ENCODE measurements at places on chromosomes 12 and 14. TPM values are rescaled to one million over a fixed set of nuclear protein-coding genes. Genes with fewer than 3 reads are reported as not detected.

- H3K4me3 ChIP-seq, result no peak overlapping the region
- H3K27me3 ChIP-seq, result no peaks in the 10 kb centered on the region
- DNase-seq, result no peak
These were observed 121.9 kb upstream of the ATF1 start for GRCh38 chr12:50642035-50642451.

GRCh38 chr12:45502481-45503128 lies 226.9 kb upstream of the ARID2 start:
- DNase-seq, result no peak
- no peak overlapping the region for H3K4me3 ChIP-seq
- no peaks in the 10 kb centered on the region for H3K36me3 ChIP-seq
- no peak overlapping the region for H3K27ac ChIP-seq

GRCh38 chr14:66085224-66085623 lies 400.9 kb upstream of the CCDC196 start:
- H3K36me3 ChIP-seq, result no peaks in the 10 kb centered on the region
- H3K4me3 ChIP-seq, result no peak overlapping the region
- DNase-seq, result no peak
- no peak overlapping the region for H3K27ac ChIP-seq

DNA sequence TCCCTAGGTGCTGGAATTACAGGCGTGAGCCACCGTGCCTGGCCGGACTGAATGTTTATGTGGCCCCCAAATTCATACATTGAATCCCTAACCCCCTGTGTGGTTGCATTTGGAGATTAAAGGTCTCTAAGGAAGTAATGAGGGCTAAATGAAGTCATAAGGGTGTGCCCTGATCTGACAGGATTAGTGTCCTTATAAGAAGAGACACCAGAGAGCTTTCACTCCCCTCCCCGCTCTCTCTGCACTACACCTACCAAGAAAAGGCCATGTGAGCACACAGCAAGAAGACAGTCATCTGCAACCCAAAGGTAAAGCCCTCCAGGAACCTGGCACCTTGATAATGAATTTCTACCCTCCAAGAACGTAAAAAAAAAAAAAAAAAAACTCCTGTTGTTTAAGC lies 212.1 kb upstream of the CAND1 start:
- H3K27me3 ChIP-seq, result no peaks in the 10 kb centered on the region
- no peak for DNase-seq

- no peak for DNase-seq
- no peaks in the 10 kb centered on the region for H3K4me1 ChIP-seq
These were observed 146.7 kb downstream of the TMEM117 start for GRCh38 chr12:43982544-43982943.

GRCh38 chr12:58487678-58488161 lies 432.6 kb downstream of the LRIG3 start:
- DNase-seq, result no peak
- H3K27me3 ChIP-seq, result no peaks in the 10 kb centered on the region
- no peaks in the 10 kb centered on the region for H3K4me1 ChIP-seq

DNA sequence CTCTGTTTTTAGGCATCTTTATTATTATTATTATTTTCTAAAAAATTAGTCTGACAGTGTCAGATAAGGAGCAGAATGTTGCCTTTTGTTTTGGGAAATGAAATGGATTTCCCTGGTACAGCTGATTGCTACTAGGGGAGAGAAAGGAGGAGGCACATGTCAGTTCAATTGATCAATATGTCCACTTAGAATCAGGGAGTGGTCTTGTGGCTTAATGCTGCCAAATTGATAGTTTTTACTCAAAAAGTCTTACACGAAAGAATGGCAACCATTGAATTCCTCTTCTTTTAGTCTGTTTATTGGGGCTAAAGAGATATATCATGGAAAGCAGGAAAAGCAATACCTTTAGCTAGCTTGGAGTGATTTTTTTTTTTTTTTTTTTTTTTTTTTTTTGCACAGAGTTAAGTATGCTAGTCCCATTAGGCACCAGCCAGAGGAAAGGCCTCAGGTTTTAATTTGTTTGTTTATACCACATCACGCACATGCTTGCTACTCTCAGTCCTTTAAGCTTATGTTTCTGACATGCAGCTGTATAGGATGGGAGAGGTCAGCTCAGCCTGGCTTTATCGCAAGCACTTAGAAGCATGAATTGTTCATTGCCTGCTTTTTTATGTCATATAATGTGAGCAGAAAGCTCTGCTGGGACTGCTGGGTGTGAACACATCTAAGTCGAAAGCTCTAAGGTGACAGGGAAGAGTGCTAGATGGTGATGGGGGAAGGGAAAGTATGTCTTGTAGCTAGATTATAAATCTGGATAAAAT lies 1.4 kb downstream of the AKAP6 start:
- H3K27ac ChIP-seq, result no peak overlapping the region
- H3K4me1 ChIP-seq, result peaks cover 4% of the 10 kb centered on the region
- no peak overlapping the region for H3K4me3 ChIP-seq
- no peaks in the 10 kb centered on the region for H3K36me3 ChIP-seq

DNA sequence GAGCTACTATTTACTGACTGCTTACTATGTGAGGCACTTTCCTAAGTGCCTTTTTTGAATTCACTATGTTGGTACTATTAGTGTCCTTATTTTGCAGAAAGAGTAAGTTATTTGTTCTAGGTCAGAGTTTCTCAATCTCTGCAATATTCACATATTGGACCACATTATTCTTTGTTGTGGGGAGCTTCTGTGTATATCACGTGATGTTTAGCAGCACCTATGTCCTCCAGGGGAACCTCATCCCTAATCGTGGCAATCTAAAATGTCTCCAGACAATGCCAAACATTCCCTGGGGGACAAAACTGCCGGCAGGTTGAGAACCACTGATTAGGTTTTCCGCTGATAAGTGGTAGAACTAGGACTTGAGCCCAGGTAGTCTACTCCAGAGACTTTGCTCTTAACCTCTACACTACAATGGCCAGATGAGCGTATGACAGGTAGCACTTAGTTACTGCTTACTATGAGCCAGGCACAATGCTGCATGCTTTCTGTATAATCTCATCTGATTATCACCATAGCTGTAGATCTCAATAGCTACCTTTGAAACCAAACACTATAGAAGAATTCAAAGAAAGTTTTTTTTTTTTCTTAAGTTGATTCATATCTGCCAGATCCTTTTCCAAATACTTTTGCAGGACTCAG lies 38.9 kb downstream of the NELL2 start:
- H3K36me3 ChIP-seq, result no peaks in the 10 kb centered on the region
- DNase-seq, result no peak
- H3K27ac ChIP-seq, result no peak overlapping the region
- no peak overlapping the region for H3K4me3 ChIP-seq
- no peaks in the 10 kb centered on the region for H3K4me1 ChIP-seq

DNA sequence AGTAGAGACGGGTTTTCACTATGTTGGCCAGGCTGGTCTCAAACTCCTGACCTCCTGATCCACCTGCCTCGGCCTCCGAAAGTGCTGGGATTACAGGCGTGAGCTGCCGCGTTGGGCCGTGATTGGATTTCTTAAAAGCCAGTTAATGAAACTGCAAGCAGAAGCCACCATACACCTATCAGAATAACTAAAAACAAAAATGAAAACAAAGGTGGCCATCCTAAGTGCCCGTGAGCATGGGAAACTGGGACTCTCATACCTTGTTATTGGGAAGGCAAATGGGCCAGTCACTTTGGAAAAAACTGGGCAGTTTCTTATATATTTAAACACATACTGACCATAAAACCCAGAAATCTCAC lies 7.7 kb upstream of the TCTN1 start:
- no peaks in the 10 kb centered on the region for H3K27me3 ChIP-seq
- no peak for DNase-seq
- no peak overlapping the region for H3K4me3 ChIP-seq
- H3K4me1 ChIP-seq, result no peaks in the 10 kb centered on the region
- peak overlapping the region; percentile 20 for H3K27ac ChIP-seq

DNA sequence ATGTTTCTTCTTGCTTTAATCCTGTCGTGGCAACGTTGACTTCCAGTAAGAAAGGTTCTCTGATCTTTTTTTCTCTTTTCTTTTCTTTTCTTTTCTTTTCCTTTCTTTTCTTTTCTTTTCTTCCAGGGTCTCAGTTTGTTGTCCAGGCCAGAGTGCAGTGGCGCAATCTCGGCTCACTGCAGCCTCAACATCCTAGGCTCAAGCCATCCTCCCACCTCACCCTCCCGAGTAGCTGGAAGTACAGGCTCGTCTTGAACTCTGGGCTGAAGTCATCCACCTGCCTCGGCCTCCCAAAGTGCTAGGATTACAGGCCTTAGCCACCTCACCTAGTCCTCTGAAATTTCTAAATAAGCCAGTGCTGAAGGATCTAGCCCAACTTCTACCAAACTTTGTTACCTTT lies 1.3 kb upstream of the MAP3K9 start:
- H3K27me3 ChIP-seq, result peaks cover 37% of the 10 kb centered on the region
- H3K4me1 ChIP-seq, result peaks cover 5% of the 10 kb centered on the region
- no peak overlapping the region for H3K4me3 ChIP-seq
- no peak for DNase-seq

- no peaks in the 10 kb centered on the region for H3K36me3 ChIP-seq
- H3K4me3 ChIP-seq, result no peak overlapping the region
- no peaks in the 10 kb centered on the region for H3K27me3 ChIP-seq
- H3K27ac ChIP-seq, result no peak overlapping the region
These were observed 61.4 kb downstream of the WSCD2 start for GRCh38 chr12:108190529-108190928.

- H3K27ac ChIP-seq, result no peak overlapping the region
- no peak for DNase-seq
- no peaks in the 10 kb centered on the region for H3K27me3 ChIP-seq
These were observed 6.0 kb upstream of the SLC22A17 start for GRCh38 chr14:23358553-23359166.

DNA sequence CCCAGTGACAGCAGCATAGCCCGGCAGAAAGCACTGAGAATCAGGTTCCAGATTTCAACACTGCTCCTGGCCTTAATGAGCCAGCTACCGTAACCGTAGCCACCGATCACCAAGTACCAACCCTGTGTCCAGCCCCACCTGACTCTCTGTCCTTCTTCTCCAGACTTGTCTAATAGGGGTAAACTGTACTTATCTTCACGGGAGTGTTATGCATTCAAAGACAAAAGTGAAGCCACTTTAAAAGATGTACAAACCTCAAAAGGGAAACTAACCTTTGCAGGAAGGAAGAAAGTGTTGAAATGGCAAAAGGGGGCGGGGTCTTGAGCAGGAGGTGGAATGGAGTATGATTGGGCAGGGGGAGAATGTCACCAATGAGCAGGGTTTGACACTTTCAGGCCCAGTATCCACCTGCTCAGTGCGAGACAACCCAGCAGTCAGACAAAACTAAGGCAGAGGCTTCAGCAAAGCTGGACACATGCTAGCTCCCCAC lies 226.1 kb downstream of the CHST11 start:
- no peaks in the 10 kb centered on the region for H3K27me3 ChIP-seq
- peaks cover 3% of the 10 kb centered on the region for H3K4me1 ChIP-seq
- H3K36me3 ChIP-seq, result no peaks in the 10 kb centered on the region
- no peak overlapping the region for H3K4me3 ChIP-seq
- DNase-seq, result no peak

DNA sequence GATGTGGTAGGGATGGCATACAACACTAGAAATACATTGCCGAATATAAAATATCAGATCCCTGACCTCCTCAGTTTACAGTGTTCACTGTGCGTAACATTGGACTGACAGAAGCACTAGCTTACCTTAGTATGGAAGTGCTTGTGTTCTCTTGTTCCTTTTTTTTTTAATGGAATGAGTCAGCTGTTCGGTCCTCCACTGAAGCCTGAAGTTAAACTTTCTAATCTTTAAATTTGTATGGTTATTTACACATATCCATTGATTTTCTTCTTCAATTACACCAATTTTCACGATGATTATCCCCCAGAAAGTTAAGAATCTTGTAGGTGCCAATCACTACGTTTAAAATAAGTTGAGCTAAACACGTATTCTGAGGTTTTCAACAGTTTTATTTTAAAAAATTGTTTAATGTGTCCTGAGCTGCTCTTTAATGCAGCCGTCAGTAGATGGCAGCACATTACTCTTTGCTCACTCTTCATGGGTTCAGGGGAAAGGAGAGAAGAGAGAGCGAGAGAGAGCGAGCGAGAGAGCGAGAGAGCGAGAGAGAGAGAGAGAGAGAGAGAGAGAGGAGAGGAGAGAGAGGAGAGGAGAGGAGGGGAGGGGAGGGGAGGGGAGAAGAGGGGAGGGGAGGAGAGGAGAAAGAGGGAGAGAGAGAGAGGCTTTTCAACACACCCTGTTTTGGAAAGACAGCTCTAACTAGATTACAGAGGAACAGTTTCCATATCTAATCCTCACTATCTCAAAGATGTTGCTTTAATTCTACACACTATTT lies 134.7 kb upstream of the SCAF11 start:
- H3K4me1 ChIP-seq, result peaks cover 3% of the 10 kb centered on the region
- peak; percentile 79 for DNase-seq
- no peak overlapping the region for H3K4me3 ChIP-seq
- no peaks in the 10 kb centered on the region for H3K36me3 ChIP-seq

DNA sequence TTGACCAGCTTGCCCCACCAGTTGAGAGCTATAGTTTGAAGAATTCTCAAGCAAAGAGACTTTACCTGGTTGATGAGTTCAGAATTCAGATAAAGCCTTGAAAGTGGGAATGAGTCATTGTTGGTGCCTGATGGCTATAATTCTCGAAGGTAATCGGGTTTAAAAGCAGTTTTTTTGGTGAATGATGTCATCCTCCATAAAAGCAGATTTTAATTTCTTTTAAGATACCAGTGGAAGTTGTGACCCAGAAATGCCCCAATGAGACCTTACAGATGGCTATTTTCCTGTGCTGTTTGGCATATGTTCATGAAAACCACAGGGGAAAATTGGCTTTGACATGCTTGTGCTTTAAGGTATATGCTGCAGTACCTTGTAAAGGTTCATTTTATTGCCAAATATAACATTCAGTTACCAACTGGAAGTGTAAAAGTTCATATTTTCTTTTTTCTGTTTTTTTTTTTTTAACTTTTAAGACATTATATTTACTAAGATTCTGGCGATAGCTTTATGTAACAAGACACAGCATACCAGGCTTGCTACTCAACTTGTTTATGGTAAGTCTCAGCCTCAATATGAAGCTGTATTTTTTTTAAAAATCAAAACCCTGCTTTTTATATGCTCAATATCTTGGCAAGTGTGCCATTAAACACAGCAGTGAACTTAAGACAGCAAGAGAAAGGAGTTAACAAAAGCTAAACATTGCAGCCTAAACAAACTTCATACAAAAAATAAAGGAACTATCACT lies 119.3 kb downstream of the LMNTD1 start:
- H3K27ac ChIP-seq, result no peak overlapping the region
- H3K27me3 ChIP-seq, result no peaks in the 10 kb centered on the region
- H3K4me1 ChIP-seq, result peaks cover 3% of the 10 kb centered on the region
- peak; percentile 26 for DNase-seq

- H3K4me3 ChIP-seq, result no peak overlapping the region
- no peak for DNase-seq
- no peak overlapping the region for H3K27ac ChIP-seq
- no peaks in the 10 kb centered on the region for H3K27me3 ChIP-seq
- H3K4me1 ChIP-seq, result no peaks in the 10 kb centered on the region
- no peaks in the 10 kb centered on the region for H3K36me3 ChIP-seq
These were observed 36.4 kb downstream of the ANKS1B start for GRCh38 chr12:99948370-99948769.

The CLEC1A gene
- 9.9 TPM for polyA plus RNA-seq

The AMDHD1 gene
- 1.1 TPM for polyA plus RNA-seq

The VPS33A gene
- 8.1 TPM for polyA plus RNA-seq

The KLRG1 gene
- 1.4 TPM for polyA plus RNA-seq

The C12orf60 gene
- polyA plus RNA-seq, result 0.87 TPM

All from lung (tissue), 17 donors.